ENCODE measurements at places on chromosomes 5 and 9. TPM values are rescaled to one million over a fixed set of nuclear protein-coding genes. Genes with fewer than 3 reads are reported as not detected.
A peak's percentile ranks its signal among the peaks of the same experiment; 100 is the strongest.

DNA sequence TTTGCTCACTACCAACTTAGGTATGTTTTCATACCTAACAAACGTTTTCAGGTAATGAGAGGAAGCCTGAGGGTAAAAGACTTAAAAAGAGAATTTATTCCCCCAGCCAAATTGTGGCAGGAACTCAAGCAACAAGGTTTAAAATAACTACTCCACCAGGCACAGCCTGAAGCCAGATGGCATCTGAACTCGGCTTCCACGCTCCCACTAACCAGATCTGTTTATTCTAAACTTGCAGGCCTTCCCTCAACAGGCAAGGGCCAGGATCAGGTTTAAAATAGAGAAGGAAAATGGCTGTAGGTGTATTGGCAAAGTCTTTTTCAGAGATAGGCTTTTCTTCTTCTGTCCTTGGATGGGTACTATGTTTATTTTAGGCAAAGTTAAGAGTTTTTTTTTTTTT lies 89.4 kb downstream of the OTULIN start:
- no peak overlapping the region for H3K4me3 ChIP-seq
- H3K4me1 ChIP-seq = no peaks in the 10 kb centered on the region
- DNase-seq = no peak
- no peaks in the 10 kb centered on the region for H3K27me3 ChIP-seq
- H3K27ac ChIP-seq = no peak overlapping the region

DNA sequence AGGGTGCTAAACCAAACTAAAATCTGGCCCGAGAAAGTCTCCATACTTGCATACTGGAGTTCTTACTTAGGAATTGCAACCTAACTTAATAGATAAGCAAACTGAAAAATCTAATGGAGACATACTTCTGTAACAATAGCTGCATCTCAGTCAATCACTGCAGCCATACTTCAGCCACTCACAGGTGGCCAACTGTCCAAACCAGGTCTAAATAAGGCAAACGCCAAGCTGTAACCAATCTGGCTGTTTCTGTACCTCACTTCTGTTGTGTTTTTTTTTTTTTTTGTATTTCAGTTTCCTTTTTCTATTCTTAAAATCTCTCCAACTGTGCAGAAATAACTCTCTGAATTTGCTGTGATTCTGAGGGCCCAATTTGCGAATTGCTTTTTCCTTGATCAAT lies 4.4 kb upstream of the NDUFB6 start:
- H3K36me3 ChIP-seq = no peaks in the 10 kb centered on the region
- no peaks in the 10 kb centered on the region for H3K27me3 ChIP-seq
- no peaks in the 10 kb centered on the region for H3K4me1 ChIP-seq
- H3K27ac ChIP-seq = no peak overlapping the region
- DNase-seq = no peak

GRCh38 chr5:63928451-63928850 lies 33.8 kb downstream of the HTR1A start:
- H3K27me3 ChIP-seq = no peaks in the 10 kb centered on the region
- no peak overlapping the region for H3K27ac ChIP-seq
- no peaks in the 10 kb centered on the region for H3K36me3 ChIP-seq
- no peak overlapping the region for H3K4me3 ChIP-seq

- no peak overlapping the region for H3K4me3 ChIP-seq
- no peak overlapping the region for H3K27ac ChIP-seq
- no peaks in the 10 kb centered on the region for H3K27me3 ChIP-seq
- peaks cover 16% of the 10 kb centered on the region for H3K4me1 ChIP-seq
- DNase-seq = no peak
These were observed 21.1 kb upstream of the CDKN2AIPNL start for GRCh38 chr5:134432677-134433359.

GRCh38 chr5:180344696-180344999 lies 8.5 kb downstream of the GFPT2 start:
- DNase-seq = no peak
- no peaks in the 10 kb centered on the region for H3K36me3 ChIP-seq
- no peak overlapping the region for H3K27ac ChIP-seq
- H3K4me1 ChIP-seq = no peaks in the 10 kb centered on the region

DNA sequence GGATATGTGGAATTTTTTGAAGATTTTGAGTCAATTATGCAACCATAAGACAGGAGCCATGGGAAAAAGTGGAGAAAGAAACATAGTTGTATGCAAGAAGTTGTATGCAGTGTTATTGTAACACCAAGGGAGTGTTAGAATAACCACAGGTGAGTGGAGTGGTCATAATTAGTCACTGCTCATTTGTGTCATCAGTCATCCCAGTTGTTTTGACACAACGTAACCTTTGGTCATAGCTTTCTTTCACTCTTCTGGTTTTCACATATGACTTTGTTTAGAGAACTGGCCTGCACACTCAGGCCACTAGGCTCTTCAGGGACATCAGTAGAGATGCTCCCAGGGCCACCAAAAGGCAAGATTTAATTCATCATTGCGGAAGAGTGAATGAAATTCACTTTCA lies 158.7 kb upstream of the HMHB1 start:
- no peaks in the 10 kb centered on the region for H3K27me3 ChIP-seq
- no peak overlapping the region for H3K27ac ChIP-seq
- no peak overlapping the region for H3K4me3 ChIP-seq
- no peaks in the 10 kb centered on the region for H3K4me1 ChIP-seq

- no peak for DNase-seq
- H3K4me1 ChIP-seq = no peaks in the 10 kb centered on the region
- H3K27me3 ChIP-seq = no peaks in the 10 kb centered on the region
- H3K36me3 ChIP-seq = no peaks in the 10 kb centered on the region
These were observed 15.8 kb upstream of the SLC35D2 start for GRCh38 chr9:96399325-96399633.

GRCh38 chr5:181221792-181222629 lies 1.1 kb upstream of the TRIM41 start:
- peak overlapping the region; percentile 74 for H3K4me3 ChIP-seq
- no peaks in the 10 kb centered on the region for H3K36me3 ChIP-seq
- no peaks in the 10 kb centered on the region for H3K4me1 ChIP-seq
- no peaks in the 10 kb centered on the region for H3K27me3 ChIP-seq

- DNase-seq = no peak
- no peak overlapping the region for H3K4me3 ChIP-seq
- no peaks in the 10 kb centered on the region for H3K27me3 ChIP-seq
- H3K36me3 ChIP-seq = peaks cover 13% of the 10 kb centered on the region
- H3K4me1 ChIP-seq = no peaks in the 10 kb centered on the region
These were observed 55.8 kb downstream of the AQP7 start for GRCh38 chr9:33346564-33346963.

DNA sequence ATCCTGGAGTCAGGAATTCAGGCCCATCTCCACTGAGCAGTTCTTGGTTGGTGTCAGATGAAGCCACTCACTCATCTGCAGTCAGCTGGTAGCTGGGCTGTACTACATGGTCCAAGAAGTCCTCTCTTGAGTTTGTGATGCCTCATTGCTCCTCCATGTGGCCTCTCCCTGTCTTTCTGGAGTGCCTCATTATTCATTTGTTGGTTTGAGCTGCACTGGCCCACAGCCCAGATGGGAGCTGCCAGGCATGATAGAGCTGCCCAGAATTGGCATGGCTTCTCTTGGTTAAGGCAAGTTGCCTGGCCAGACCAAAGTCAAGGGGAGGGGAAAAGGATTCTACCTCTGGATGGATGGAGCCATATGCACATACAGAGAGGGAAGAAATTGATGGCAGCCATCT lies 8.0 kb downstream of the PTCD2 start:
- no peak overlapping the region for H3K4me3 ChIP-seq
- no peaks in the 10 kb centered on the region for H3K27me3 ChIP-seq
- H3K36me3 ChIP-seq = peaks cover 6% of the 10 kb centered on the region
- H3K27ac ChIP-seq = no peak overlapping the region
- H3K4me1 ChIP-seq = no peaks in the 10 kb centered on the region
- no peak for DNase-seq

GRCh38 chr5:121675924-121676323 lies 175.8 kb upstream of the FTMT start:
- DNase-seq = no peak
- no peak overlapping the region for H3K4me3 ChIP-seq
- no peaks in the 10 kb centered on the region for H3K4me1 ChIP-seq
- H3K27me3 ChIP-seq = no peaks in the 10 kb centered on the region
- H3K36me3 ChIP-seq = no peaks in the 10 kb centered on the region
- no peak overlapping the region for H3K27ac ChIP-seq

GRCh38 chr5:137708796-137709559 lies 26.9 kb downstream of the KLHL3 start:
- no peak for DNase-seq
- H3K4me1 ChIP-seq = no peaks in the 10 kb centered on the region
- no peak overlapping the region for H3K4me3 ChIP-seq
- no peak overlapping the region for H3K27ac ChIP-seq
- no peaks in the 10 kb centered on the region for H3K36me3 ChIP-seq

- no peaks in the 10 kb centered on the region for H3K27me3 ChIP-seq
- H3K4me3 ChIP-seq = no peak overlapping the region
- DNase-seq = no peak
- no peaks in the 10 kb centered on the region for H3K4me1 ChIP-seq
These were observed 6.8 kb downstream of the KIF12 start for GRCh38 chr9:114092336-114092735.

DNA sequence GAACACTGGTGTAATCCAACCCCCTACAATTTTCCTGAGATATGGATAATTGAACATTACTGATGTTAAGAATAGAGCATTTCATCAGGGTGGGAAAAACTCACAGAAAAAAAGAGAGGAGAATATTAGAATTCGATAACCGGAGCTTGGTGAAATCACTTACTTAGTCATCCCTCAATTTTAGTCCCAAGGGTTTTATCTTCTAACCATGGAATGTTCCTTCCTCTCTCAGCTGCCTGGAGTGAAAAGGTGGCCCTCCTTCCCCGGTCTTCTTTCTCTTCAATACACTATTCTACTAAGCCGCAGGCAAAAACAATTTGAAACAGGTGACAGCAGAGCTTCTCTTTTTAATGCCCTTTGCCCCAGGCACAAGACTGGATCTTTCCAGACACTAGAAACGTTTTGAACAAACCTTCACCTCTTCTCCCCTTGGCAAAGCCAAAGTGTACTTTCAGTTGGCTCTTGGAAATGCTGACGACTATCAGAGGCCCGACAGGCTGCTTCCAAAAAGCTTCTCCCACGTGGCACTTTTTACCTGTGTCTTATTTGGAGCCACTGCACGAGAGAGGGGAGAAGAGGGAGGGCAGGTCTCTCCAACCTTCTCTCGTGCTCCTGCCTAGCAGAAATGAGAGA lies 543.9 kb downstream of the TLE1 start:
- H3K4me1 ChIP-seq = no peaks in the 10 kb centered on the region
- H3K27me3 ChIP-seq = no peaks in the 10 kb centered on the region

- no peak for DNase-seq
- no peaks in the 10 kb centered on the region for H3K27me3 ChIP-seq
- H3K27ac ChIP-seq = no peak overlapping the region
- H3K4me3 ChIP-seq = no peak overlapping the region
These were observed 83.7 kb upstream of the BARHL1 start for GRCh38 chr9:132498531-132499210.

DNA sequence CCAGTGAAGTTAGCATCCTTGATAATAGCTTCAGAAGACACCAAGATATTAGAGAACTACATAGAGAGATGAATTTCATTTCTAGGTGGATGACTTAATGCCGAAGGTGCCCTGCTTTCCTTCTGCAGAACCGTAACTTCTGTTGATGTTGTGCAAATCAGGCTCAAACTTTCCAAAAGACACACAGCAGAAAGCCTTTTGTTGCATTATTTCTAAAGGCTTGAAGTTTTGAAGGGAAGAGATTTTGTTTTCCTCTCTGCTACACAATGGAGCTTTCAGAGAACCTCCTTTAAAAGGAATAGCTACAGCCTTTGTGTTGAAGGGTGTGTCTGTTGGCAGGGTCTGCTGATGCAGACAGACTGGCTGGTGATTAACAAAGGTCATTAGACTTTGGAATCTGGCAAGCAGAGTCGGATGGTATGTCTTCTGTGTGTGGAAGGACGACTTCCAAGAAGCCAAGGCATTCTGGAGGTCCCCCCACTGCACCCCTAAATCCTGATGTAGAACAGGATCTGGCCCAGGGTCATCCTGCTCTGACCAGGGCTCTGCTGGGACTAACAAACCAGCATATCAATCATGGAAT lies 57.8 kb downstream of the ZNF462 start:
- peaks cover 17% of the 10 kb centered on the region for H3K4me1 ChIP-seq
- H3K27ac ChIP-seq = peak overlapping the region; percentile 85

GRCh38 chr5:139676406-139676805 lies 28.3 kb downstream of the CXXC5 start:
- no peaks in the 10 kb centered on the region for H3K27me3 ChIP-seq
- peak overlapping the region; percentile 97 for H3K27ac ChIP-seq
- no peak for DNase-seq
- H3K4me3 ChIP-seq = no peak overlapping the region
- peaks cover 33% of the 10 kb centered on the region for H3K4me1 ChIP-seq
- no peaks in the 10 kb centered on the region for H3K36me3 ChIP-seq

- H3K4me1 ChIP-seq = no peaks in the 10 kb centered on the region
- no peak overlapping the region for H3K27ac ChIP-seq
- H3K4me3 ChIP-seq = no peak overlapping the region
- H3K27me3 ChIP-seq = no peaks in the 10 kb centered on the region
- H3K36me3 ChIP-seq = no peaks in the 10 kb centered on the region
These were observed 267.5 kb downstream of the ARHGAP26 start for GRCh38 chr5:143037708-143038107.

DNA sequence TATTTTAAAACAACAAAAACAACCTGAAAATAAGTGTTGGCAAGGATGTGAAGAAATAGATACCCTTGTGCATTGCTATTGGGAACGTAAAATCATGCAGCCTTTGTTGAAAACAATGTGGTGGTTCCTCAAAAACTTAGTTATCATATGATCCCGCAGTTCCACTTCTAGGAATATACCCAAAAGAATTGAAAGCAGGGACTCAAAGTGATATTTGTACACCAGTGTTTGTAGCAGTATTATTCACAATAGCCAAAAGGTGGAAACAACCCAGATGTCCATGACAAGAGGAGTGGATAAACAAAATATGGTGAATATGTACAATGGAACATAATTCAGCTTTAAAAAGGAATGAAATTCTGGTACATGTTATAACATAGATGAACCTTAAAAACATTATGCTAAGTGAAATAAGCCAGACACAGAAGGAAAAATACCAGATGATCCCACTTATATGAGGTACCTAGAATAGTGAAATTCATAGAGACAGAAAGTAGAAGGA lies 29.0 kb downstream of the IRF1 start:
- no peak for DNase-seq
- H3K36me3 ChIP-seq = no peaks in the 10 kb centered on the region
- H3K4me1 ChIP-seq = peaks cover 4% of the 10 kb centered on the region
- no peak overlapping the region for H3K27ac ChIP-seq
- no peaks in the 10 kb centered on the region for H3K27me3 ChIP-seq

- no peaks in the 10 kb centered on the region for H3K27me3 ChIP-seq
- DNase-seq = no peak
- H3K27ac ChIP-seq = no peak overlapping the region
- H3K36me3 ChIP-seq = no peaks in the 10 kb centered on the region
These were observed 28.3 kb downstream of the CCDC69 start for GRCh38 chr5:151195622-151196021.

Gene TTC39B
- total RNA-seq = 6.2 TPM

Gene ST6GALNAC4
- total RNA-seq = 24.0 TPM

Gene FBXL7
- 6.9 TPM for total RNA-seq

Gene RASGRF2
- 11.1 TPM for total RNA-seq

Gene INSL6
- not detected for total RNA-seq

Gene CACNA1B
- total RNA-seq = under 0.01 TPM

All from breast epithelium (tissue), 4 donors.